ENCODE measurements at places on chromosomes 1 and 21.

GRCh38 chr21:14603202-14603601 is 57.1 kb upstream of the SAMSN1 start:
- no peak for DNase-seq

- DNase-seq, result peak; percentile 11
Observed at GRCh38 chr1:170126696-170127095, 19.1 kb upstream of the NTMT2 start.

DNA sequence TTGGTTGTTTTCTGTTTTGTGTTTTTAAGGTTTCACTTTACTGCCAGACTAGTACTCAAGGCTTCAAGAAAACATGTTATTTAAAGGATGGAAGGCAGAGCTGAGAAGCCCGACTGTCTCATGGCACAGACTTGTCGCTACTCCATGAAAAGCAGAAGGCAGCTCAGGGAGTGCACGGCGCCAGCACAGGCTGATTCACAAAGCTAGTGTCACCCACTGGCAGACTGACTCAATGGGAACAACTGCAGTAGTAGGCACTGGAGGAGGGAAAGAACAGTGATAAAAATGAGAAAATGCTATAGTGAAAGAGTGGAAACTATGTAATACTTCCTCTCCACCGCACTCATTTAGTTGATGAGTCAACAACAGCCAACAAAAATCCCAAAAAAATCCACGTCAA is 14.7 kb downstream of the HSF2BP start:
- DNase-seq, result no peak

- DNase-seq, result no peak
Observed at GRCh38 chr1:186155594-186155993, 219.5 kb downstream of the TPR start.

GRCh38 chr1:108685529-108685928 is 6.6 kb upstream of the PRPF38B start:
- no peak for DNase-seq

DNA sequence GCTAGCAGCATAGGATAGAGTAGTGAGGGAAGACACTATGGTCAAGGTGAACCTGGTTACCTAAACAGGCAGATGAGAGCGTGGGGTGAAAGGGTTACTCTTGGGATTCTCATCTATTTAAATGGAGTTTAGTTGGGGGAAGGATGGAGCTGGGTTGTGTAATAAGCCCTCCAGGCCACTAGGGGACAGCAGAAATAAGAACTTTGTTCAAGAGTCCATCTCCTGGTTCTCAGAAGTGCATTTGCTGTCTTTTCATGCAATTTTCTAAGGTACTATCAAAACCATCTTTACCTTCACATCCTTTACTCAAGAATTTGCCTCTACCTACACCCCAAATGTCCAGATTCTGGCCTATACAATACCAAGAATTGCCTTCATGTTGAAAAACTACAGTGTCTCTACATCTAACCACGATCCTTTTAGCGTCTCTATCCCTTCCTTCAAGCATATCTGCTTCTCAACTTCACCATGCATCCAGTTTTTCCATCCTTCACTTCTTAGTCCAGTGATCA is 28.0 kb downstream of the SLAMF1 start:
- no peak for DNase-seq

DNA sequence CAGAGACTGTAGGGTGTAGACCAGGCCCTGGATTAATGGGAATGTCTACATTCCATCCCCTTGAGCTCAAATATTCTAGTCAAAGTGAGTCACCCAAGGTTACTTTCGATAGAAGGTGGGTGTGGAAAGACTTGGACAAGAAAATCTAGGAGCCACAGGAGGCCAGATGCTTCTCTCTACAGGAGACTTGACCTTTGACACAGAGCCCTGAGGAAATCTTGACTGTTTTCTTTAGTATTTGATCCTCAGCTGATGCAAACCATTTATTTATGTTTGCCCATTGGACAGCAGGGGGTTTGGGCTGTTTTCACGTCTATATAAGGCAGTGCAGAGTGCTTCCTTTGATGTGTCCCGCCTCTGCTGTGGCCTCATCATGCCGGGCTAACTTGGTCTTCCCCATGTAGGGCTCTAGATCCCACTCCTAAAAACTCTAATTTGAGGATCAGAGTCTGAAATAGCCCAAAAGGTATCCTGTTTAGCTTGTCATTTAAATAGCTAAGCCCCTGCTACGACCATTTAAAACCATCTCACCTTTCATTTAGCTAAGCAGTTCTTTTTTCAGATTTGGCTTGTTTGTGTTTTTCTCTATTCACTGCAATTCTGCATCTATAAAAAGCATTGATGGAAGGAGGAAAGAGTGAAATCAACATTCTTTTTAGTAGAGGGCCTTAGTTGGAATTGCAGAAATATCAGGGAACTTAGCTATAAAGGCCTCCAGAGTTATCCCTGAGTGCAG is 15.5 kb upstream of the MAP3K7CL start:
- DNase-seq, result no peak

DNA sequence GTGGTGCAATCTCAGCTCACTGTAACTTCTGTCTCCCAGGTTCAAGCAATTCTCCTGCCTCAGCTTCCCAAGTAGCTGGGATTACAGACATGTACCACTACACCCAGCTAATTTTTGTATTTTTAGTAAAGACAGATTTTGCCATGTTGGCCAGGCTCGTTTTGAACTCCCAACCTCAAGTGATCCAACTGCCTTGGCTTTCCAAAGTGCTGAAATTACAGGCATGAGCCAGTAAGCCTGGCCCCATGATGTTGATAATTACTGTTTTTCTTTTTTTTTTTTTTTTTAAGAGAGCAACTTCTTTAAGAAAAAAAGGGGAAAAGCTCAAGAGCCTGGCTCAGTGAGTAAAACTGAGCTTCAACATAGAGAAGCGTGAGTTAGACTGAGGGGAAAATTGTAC is 9.6 kb upstream of the SOAT1 start:
- DNase-seq, result no peak

DNA sequence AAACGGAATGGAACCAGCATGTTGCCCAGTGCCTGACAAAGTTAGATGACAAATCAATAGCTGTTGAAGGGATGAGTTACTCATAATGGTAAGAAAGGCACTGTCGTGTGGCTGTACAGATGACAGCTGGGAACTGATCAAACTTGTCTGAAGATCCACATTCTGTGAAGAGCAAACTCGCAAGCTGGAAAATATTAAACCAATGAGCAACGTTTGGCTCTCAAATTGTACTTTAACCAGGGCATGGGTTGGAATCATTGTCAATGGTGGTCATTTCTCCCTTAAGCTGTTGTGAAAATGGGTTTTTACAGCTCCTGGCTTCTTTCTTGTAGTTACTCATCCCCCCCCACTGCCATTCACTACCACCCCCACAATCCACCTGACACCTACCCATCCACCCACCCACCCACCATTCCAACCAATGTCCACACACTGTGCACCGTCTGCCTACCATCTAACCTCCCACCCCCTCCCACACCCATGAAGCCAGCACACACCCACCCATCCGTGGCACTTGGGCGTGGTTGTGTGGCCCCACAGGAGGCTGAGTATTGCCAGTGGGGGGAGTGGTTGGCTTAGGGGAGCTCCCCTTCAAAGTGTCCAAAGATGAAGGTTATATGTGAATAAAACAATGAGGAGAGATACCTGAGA is 46.7 kb downstream of the CLDN14 start:
- DNase-seq, result no peak

DNA sequence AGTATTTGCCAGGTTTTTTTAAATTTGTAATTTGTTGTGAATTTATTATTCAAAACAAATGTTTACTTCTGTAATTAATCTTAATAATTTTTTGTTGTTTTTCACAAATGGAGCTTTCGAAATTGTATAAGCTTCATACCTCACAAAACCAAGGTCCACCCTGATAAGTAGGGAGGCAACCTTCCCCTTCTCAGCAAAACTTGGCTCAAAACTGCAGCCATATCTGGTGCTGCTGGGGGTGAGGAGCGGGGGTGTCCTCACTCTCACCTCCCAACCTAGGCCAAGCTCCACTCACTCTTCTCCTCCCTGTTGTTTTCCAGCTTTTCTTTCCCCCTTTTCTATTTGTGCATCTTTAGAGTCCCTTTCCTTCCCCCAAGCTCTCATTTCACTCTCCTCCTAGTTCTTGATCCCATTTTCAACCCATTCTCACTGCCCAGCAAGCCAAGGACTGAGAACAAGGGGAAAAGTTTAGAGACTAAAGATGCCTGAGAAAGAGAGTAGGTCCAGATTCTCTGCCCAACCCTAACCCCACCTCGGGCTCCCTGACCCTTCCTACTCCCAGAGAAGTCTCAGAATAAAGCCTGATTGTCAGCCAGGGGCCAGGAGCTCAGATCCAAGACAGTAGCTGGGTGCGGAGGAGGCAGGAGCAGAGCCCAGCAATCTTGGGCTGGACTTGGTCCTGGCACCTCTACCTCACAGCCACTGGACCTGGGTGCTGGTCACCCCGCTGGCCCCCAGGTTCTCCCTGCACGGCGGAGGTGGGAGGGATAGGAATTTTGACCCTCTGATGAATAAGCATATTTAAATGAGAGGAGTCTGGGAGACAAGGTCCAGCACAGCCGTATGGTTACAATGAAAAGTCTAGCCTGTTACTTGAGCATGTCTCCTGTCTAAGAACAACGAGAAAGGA is 8.3 kb upstream of the CFAP45 start:
- no peak for DNase-seq

- DNase-seq, result no peak
Observed at GRCh38 chr1:182408435-182409075, 8.1 kb upstream of the TEDDM1 start.

- DNase-seq, result no peak
Observed at GRCh38 chr21:29056005-29056404, 17.4 kb downstream of the CCT8 start.

GRCh38 chr1:113951719-113952118 is 22.6 kb downstream of the HIPK1 start:
- DNase-seq, result no peak

GRCh38 chr1:198628067-198628455 is 10.8 kb upstream of the PTPRC start:
- no peak for DNase-seq

DNA sequence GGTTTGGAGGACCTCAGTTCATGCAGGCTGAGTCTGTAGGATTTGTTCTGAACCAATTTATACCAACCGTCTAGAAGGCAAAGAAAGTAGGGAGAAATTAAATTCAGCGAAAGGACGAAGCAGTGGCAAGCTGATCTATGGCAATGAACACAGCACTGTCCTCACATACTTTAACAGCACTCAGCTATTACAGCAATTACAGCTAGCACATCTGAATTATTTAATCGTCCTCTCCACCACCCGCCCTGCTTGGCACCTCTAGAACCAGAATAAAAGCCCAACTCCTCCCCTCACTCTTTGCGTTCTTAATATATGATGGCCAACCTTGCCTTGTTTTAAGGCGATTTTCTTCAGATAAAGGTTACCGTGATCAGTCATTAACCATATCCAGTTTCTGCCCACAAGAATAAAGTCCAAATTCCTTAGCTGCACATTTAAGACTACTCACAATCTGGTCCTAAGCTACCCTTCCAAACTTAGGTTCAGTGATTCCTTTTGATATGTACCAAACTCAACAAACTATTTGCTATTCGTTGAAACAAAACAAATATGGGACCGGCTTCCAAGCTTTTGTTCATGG is 169.4 kb upstream of the ESRRG start:
- DNase-seq, result no peak

- DNase-seq, result no peak
Observed at GRCh38 chr1:189637041-189637440, 840.6 kb downstream of the BRINP3 start.

- no peak for DNase-seq
Observed at GRCh38 chr1:210321552-210321951, 7.2 kb upstream of the HHAT start.

GRCh38 chr1:91529856-91530255 is 29.2 kb downstream of the CDC7 start:
- no peak for DNase-seq

DNA sequence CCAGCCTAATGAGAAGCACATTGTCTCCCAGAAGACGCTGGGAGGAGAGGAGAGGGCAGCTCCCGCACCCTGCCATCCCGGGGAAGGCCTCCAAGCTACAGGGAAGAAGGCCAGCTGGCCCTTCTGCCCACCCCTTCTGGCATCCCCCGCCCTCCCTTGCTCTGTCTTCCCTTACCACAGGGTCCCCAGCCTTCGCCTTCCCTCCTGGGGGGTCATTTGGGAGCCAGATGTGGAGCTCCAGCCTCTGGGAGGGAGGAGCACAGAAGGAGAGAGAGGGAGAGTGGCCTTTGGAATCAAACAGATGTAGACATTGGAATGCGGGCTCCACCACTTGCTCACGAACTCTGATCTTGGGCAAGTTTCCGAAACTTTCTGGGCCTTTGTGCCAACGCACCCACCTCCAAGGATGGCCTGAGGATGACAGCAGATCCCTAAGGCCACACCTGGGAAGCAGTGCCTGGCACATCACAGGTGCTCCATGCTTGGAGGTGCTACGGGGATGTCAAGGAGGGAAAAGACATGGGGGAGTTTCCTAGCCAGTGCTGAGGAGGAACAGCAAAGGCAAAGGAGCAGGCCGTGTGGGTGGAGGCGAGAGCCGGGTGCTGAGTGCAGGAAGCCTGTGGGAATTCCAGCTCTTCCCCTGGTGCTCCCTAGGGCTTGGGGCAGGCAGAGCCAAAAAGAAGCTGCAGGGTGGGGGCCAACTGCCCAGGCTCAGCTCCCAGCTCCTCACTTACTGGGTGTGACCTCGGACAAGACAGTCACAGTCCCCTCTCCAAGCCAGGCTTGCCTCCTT is 23.1 kb upstream of the RSPO1 start:
- DNase-seq, result no peak

GRCh38 chr21:42155045-42155855 is 63.7 kb upstream of the ABCG1 start:
- DNase-seq, result no peak

DNA sequence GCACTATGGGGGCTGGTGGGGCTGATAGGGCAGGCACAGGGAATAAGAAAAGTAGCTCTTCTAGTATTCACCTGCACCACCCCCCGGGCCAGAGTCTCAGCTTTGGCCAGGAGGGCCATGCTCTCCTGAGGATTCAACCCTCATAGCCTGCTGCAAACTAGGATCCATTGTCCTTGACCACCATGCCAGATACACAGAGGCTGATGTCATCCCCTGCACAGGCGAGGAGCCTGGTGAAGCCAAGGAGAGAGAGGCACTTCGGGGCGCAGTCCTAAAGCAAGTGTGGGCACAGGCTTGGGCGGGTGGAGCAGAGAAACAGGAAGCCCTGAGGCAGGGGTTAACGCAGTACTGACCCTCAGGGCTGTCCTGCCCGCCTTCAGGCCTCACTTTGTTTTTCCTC is 29.5 kb downstream of the TMEM53 start:
- DNase-seq, result no peak

- no peak for DNase-seq
Observed at GRCh38 chr1:67713057-67713846, 28.3 kb downstream of the GADD45A start.

Data from GM18507 (cell line).